A549 (cell line): ENCODE measurements at places on chromosomes 2 and 18.
A peak's percentile ranks its signal among the peaks of the same experiment; 100 is the strongest.

- DNase-seq = no peak
These were observed 268.1 kb downstream of the NDUFA10 start for GRCh38 chr2:239756790-239757760.

GRCh38 chr2:96801005-96801785 lies 14.9 kb upstream of the CNNM3 start:
- peak; percentile 68 for DNase-seq

DNA sequence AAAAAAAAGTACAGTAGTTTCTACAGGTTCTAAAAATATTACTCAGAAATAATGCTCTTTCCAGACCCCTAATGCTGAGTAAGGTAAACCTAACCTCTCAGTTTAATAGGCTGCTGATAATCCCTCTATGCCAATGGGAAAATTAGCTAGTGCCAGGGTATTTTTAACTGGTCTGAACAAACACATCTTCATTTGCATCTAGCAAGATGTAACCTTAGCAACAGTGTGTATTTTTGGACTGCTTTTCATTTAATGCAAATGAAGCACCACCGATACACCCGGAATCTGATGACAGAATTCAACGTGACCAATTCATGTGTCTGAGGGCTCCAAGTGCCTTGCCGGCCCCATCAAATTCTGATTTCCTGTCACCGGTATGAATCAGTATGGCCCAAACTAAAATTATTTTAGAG lies 47.4 kb upstream of the CYRIA start:
- DNase-seq = no peak

DNA sequence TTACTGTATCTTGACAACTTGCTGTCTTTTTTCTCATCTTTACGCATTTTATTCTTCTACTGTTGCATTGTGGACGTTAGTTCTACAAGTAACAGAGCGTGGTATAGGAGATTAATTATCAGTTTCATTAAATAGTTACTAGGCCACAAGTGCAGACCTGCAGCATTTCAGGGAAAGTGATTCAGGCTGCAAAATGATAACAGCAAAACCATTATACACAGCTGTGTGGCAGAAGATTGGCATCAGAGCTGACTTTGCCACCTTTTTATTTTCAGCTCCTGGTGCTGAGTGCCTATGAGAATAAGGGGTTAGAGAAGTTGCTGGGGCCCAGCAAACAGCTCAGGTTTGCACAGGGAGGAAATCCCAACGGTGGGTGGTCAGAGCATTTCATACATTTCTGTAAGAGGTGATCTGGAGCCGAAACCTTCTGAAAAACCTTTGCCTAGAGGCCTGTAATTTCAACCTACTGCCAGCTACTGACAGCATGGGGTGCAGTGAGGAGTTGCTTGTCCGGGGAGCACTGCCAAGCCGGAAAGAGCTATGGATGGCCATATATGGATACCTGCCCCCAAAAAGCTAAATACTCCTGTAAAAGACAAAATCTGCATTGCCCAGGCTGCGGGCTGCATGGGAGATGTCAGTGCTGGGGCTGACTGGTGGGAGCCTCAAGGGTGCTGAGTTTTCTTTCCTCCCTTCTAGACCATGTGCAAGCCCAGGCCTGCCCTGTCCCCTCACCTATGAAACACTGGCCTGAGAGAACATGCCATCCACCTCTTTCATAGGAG lies 2.7 kb upstream of the CCBE1 start:
- DNase-seq = no peak

GRCh38 chr2:85428343-85428881 lies 9.9 kb downstream of the SH2D6 start:
- DNase-seq = no peak

DNA sequence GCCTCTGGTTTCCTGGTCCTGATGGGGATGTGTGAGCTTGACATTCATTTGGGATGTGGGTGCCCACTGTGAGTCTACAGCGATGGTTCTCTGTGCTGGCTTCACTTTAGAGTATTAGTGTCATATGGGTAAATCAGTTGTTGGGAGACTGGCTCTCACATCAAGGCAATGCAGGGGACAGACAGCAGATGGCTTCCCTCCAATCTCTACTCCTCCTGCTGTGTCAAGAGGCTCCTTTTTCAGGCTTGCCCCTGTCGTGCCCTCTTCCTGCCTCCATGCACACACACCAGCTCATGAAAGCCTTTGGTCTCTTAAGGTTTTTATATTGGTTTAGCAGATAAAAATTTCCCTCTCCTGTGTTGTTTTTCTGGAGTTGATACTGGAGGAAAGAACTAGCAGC lies 315.6 kb downstream of the RDH14 start:
- DNase-seq = no peak

- DNase-seq = no peak
These were observed 135.5 kb upstream of the PKDCC start for GRCh38 chr2:41912337-41912736.

DNA sequence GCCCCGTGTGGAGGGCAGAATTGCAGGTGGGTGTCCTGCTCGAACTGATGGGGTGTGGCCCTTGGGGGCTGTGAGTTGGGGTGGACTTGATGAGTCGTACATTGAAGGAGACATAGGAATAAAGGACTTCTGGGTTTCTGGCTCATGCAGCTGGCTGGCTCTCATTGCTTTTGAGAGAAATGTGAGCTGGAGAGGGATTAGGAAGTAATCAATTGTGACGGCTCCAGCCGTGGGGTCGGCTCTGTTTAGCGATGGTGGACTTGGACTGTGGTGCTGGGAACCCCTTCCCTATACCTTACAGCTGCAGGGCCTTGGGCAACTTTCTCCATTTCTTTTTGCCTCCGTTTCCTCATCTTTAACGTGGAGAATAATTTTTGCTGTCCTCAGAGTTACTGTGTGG lies 9.2 kb downstream of the IMPA2 start:
- DNase-seq = no peak

DNA sequence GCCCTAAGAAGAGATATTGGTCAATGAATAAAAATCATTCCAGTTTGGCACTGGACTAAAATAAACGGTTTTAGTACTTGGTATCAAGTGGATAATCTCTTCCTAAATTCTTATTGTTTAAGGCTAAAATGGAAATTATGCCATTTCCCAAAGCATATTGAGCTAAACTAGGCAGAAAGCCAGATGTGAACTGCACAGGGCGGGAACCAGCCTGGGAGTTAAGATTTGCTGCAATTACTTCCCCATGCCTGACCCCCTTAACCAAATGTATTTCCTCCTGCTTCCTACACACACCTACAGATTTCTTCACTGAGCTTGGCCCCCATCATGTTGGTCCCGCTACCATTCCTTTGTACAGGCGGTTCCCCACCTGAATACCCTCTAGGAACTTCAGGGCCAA lies 12.2 kb downstream of the ZBTB7C start:
- no peak for DNase-seq

DNA sequence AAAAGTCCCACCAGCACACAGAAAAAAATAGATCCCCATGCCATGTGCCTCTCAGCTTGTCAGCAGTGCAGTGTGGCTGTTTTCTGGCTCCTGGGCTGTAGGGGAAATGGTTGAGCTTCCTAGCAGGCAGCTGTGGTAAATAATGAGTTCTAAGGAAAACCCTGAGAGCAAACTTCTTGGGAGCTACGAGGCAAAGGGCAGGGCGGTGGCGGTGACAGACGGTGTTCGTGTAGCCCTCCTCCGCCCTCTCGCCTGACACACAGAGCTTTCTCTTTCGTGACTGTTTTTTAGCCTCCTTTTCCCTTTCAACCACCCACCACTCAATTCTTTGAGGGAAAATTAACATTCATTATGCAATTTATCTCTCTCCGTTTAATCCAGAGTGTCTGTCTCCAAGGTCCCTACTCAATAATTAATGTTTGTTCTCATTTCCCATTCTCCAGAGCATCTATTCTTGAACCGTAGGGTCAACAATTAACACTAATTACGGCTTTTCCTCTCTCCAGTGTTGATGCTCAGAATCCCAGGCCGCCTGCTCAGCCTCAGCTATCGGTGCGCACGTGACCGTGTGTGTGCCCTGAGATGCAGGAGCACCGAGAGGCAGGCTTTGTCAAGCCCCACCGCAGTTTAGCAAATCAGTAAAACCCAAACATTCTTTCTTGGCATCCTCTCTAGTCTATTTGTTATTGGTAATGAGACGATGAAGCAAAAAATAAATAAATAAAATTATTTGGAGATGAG lies 50.1 kb downstream of the KIAA2012 start:
- DNase-seq = no peak

GRCh38 chr2:162261032-162261945 lies 18.0 kb upstream of the FAP start:
- no peak for DNase-seq

GRCh38 chr2:101305492-101306078 lies 2.9 kb downstream of the RNF149 start:
- DNase-seq = no peak

- no peak for DNase-seq
These were observed 258.6 kb upstream of the RAB12 start for GRCh38 chr18:8350628-8351027.

DNA sequence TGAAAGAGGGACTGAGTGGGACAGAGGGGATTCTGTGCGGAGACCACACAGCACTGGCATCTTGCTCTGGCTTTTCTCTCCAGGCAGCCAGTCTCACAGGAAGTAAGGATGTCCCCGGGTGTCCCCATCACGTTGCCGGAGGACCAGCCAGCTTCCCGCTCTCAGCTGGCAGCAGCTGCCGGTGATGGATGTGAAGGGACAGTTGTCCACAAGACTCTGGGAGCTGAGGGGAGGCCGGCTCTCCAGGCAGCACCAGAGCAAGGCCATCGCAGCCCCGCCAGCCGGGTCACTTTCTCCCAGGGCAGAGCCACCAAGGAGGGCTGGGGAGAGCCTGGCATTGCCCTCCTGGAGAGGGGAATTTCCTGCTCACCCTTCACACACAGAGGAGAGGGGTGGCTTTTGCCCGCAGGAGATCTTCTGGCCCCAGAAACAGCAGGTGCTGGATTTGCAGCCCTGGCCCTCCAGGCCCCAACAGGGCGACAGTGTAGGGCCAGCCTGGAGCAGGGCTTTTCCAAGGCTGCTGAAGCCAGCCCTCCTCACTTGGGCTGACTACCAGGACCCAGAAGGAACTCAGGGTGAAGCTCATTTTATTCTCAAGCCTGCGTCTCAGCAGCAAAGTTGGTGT lies 24.0 kb upstream of the B3GNT7 start:
- DNase-seq = no peak

- DNase-seq = no peak
These were observed 90.3 kb downstream of the RPRM start for GRCh38 chr2:153388246-153388645.

DNA sequence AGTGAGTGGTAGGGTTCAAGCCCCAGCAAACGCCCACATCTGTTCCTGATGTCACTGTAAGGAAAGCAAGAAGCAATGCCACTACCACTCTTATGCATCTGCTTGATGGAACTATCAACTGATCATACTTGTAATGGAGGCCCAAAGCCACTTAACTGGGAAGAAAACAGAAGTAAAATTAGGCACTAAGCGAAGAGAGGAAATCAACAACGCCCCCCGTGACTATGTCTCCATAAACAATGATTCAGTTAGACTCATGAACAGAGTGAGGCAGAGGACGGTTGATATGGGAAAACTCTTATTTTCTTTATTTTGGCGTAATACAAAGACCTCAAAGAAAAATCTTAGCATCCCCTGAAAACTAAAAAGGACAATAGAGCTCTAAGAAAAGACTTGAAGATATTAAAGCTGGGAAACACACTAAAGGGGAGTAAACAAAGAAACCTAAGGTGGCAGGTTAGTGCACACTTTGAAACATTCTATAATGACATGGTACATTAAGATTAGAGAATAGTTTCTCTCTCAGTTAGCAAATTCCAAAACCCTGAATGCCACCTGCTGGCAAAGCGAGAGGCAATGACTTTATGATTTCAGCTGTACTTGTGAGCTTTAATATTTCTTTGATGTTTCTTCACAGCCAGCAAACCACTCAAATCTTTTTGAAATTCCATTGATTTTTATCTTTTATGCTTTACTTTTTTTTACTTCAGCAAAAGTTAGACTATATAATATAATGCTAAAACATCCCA lies 86.5 kb downstream of the LRP2 start:
- no peak for DNase-seq

DNA sequence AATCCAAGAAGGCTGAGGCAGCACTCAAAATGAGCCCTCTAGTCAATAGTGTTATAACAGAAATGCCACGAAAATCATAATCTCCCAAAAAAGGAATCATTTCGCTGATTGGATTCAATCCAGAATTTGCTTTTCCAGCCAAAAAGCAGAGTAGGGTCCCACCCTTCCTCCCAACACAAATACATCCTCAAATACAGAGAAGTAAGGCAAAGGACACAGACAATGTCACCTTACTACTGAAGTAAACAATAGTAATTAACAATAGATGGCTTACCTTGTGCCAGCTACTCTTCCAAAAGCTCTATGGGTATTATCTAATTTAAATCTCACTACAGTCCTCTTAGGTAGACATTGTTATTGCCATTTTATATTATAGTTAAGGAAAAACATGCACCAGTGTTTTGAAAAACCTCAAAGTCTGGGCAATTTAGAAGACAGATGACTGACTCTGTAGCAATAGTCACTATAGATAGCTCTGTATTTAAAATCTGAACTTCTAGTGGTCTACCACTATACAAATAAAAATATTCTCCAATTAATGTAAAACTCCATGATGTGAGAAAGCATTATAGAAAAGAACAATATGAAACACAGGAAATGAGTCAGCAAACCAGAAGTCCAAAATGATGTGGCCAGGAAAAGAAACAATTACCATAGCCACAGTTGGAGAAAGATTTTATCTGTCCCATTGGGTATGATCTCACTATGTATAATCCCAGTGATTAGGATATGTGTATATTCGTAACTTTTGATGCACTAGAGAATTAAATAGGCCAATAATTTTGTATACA lies 305.0 kb upstream of the ERBB4 start:
- no peak for DNase-seq

GRCh38 chr2:70753902-70754301 lies 14.1 kb downstream of the ADD2 start:
- DNase-seq = no peak

DNA sequence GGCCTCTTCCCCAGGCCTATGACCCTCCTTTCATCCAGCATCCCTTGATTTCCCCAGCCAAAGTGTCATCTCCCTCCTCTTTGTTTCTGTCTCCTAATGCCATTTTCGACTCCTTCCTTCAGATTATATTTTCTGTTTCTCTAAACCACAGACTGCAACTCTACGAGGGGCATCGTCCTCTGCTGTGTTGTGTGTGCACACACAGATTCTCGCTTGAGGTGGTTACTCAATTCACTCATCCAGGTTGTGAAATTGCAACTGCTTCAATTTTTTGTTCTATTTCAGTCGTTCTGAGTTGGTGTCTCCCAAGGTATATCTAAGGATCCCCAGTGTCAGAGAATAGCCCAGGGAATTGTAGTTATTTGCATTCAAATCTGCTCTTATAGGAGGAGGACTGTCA lies 113.5 kb upstream of the NDUFV2 start:
- DNase-seq = no peak
